ENCODE measurements at places on chromosomes 16 and 17.

GRCh38 chr16:1126044-1126443, 26.9 kb upstream of the CACNA1H start:
- H3K27ac ChIP-seq: no peak overlapping the region
- no peak overlapping the region for H3K4me3 ChIP-seq
- no peaks in the 10 kb centered on the region for H3K4me1 ChIP-seq
- H3K27me3 ChIP-seq: no peaks in the 10 kb centered on the region

DNA sequence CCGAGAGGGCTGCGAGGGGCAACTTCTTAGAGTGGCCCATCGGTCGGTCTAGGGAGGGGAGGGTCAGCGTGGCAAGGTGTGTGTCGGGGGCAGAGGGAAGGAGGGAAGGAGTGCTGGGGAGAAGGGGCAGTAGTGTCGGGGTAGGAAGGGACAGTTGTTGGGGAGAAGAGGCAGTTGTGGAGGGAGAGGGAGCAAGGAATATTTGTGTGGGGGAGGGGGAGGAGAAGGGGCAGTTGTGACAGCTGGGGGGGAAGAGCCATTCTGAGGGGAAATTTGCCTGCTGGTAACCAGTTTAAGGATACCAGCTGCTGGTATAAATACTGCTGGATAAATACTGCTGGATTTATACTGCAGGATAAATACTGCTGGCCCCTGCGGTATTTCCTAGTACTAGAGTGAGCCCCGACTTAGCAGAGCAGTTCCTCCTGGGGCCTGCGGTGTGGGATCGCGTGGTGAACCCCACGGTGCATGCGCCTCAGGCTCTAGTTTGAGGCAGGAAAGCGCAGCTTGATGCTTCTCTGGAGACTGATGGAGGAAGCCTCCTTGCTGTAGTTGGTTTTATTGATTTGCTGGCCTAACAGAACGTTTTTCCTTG, 309 bp downstream of the DNAH2 start:
- peak; percentile 44 for DNase-seq
- peaks cover 6% of the 10 kb centered on the region for H3K4me1 ChIP-seq
- peak overlapping the region; percentile 33 for H3K4me3 ChIP-seq
- no peak overlapping the region for H3K27ac ChIP-seq

DNA sequence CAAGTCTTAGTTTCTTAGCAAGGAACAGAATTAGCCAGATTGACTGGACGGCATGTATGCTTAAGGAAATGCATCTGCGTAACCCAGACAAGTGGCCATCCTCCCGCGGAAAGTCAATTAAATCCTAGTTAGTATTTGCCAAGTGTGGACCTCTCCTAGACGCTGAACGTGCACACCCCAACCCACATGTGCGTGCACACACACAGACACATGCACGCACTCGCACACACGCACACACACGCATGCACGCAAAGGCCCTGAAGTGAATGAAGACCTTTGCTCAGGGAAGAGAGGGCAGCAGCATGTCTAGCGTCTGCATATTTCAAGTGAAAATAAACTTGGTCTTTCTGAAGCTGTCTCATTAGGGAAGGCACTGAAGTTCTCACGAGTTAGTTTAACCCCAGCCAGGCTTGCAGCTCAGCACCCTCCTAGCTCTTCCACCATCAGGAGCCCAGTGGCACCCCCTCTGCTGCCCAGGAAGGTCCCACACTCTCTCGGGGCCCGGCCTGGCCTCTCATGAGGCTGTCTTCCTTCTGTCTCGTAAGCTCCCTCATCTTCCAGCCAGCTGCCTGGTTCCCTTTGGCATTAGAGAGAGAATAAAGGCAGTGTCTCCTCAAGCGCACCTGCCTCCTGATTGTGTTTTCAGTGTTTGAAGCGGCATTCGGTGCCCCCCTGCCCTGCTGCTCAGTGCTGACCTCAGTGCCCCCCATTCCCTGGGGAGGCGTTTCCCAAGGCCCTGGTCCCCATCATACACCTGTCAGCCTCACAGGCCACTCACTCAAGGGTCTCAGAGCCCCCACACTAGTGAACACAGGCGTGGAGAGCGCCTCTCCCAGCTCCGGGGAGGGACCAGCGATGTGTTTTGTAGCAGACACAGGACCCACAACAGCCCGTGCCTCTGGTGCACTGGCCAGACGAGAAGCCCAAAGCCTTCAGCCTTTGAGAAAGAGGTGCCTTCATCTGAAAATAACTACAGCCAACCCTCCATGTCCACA, 52.2 kb upstream of the CHMP6 start:
- H3K36me3 ChIP-seq: no peaks in the 10 kb centered on the region
- no peak for DNase-seq
- no peaks in the 10 kb centered on the region for H3K27me3 ChIP-seq
- no peak overlapping the region for H3K27ac ChIP-seq
- no peak overlapping the region for H3K4me3 ChIP-seq

DNA sequence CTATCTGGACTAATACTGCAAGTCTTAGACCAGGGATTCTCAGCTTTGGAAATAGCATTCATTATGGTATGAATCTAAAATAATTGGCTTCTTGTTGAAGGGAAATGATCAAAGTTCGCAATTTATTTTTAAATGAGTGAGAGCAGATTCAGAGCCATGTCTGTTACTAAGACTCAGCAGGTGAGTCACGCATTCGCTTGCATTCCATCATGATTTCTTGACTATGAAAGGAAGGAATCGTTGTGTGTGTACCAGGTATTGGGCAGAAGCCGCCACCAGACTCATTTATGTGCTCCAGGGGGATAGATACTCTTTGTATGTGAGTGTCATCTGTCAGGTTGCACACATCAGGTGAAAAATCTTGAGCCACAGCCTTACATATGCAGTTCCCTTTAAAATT, 10.8 kb downstream of the GSG1L2 start:
- H3K4me3 ChIP-seq: no peak overlapping the region
- H3K36me3 ChIP-seq: no peaks in the 10 kb centered on the region
- H3K27ac ChIP-seq: no peak overlapping the region
- no peaks in the 10 kb centered on the region for H3K4me1 ChIP-seq
- no peaks in the 10 kb centered on the region for H3K27me3 ChIP-seq
- no peak for DNase-seq

- H3K4me3 ChIP-seq: no peak overlapping the region
- H3K36me3 ChIP-seq: peaks cover 9% of the 10 kb centered on the region
- no peak for DNase-seq
- H3K4me1 ChIP-seq: peaks cover 4% of the 10 kb centered on the region
- no peak overlapping the region for H3K27ac ChIP-seq
- no peaks in the 10 kb centered on the region for H3K27me3 ChIP-seq
Measured at GRCh38 chr17:2883544-2884213, 87.4 kb downstream of the RAP1GAP2 start.

- H3K36me3 ChIP-seq: no peaks in the 10 kb centered on the region
- H3K4me3 ChIP-seq: no peak overlapping the region
- no peak overlapping the region for H3K27ac ChIP-seq
Measured at GRCh38 chr16:57740423-57741071, 5.0 kb downstream of the KATNB1 start.

DNA sequence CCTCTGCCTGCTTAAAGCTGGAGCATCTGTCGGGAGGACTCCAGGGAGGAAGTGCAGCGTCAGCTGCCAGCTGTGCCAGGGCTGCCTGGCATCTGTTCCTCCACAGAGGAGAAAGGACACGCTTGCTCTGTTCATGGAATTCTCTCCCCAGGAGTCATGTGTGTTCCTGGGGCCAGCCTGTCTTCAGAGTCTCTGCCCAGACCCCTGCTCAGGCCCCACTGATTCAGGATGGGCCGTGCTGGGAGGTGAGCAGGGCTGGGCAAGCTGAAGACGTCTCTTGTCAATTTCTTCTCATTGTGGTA, 24.2 kb downstream of the CRISPLD2 start:
- DNase-seq: peak; percentile 51
- no peaks in the 10 kb centered on the region for H3K4me1 ChIP-seq
- peaks cover 15% of the 10 kb centered on the region for H3K27me3 ChIP-seq
- no peaks in the 10 kb centered on the region for H3K36me3 ChIP-seq
- H3K27ac ChIP-seq: no peak overlapping the region
- H3K4me3 ChIP-seq: no peak overlapping the region

DNA sequence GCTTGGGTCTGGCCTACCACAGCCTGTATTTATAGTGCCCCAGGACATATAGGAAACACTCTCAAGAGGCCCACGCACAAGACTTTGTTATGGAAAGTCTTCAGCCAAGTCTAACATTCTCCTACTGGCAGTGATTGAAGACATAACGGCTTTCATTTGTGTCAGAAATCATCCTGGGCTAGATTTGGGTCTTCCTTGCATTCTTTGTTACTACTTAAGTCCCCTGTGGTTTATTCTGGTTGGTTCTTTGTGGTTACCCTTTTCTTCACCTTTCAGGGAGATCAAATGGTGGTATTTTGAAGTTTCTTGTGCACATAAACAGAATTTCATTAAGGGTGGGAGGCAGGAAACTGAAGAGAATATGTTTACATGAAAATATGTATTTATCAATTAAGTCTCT, 37.7 kb downstream of the REXO5 start:
- H3K4me1 ChIP-seq: peaks cover 11% of the 10 kb centered on the region
- no peak overlapping the region for H3K4me3 ChIP-seq
- no peaks in the 10 kb centered on the region for H3K27me3 ChIP-seq
- no peak overlapping the region for H3K27ac ChIP-seq

DNA sequence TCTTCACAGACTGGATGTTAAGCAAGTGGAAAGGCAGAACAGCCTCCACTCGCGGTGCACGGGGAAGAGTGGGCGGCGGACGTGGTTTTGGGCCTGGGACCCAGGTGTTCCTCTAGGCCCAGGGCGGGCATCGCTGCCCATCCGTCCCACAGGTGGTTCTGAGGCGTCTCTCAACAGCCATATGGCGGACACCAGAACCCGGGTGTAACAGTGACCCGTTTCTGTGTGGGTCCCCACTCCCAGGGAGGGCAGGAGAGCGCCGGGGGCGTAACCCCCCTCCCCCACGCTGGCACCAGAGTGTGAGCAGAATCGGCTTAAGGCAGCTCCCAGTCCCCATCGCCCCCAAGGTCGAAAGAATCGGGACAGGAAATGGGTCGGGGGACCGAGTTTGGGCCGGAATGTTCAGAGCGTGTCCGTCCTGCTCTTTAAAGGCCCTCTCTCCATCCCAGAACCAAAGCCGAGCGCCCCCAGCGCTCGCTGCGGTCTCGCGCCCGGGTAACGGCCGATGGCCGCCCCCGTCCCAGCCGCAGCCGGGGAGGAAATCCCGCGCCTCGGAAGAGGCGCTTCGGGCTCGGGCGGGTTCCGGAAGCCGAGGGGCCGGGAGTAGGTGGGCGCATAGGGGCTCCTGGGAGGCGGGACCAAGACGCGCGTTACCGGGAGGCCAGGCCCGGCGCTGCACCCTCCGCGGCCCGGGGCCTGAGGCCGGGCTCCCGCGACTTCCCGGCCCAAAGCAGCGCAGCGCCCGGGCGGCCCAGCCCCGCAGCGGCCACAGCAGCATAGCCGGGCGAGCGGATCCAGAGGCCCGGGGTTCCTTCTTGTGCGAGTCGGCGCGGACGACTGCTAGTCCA, at the start of gene TK2:
TK2 (minus strand) TSS at position 839 of the 848 bp plus-strand sequence; CDS start at position 778, 61 bp downstream.
- no peaks in the 10 kb centered on the region for H3K36me3 ChIP-seq
- no peak for DNase-seq

GRCh38 chr16:84618581-84619460, 943 bp upstream of the COTL1 start:
- no peak overlapping the region for H3K27ac ChIP-seq
- no peaks in the 10 kb centered on the region for H3K27me3 ChIP-seq
- no peak overlapping the region for H3K4me3 ChIP-seq
- peak; percentile 75 for DNase-seq
- H3K36me3 ChIP-seq: no peaks in the 10 kb centered on the region
- H3K4me1 ChIP-seq: peaks cover 19% of the 10 kb centered on the region

- no peak for DNase-seq
- H3K36me3 ChIP-seq: no peaks in the 10 kb centered on the region
- H3K27me3 ChIP-seq: no peaks in the 10 kb centered on the region
- H3K27ac ChIP-seq: no peak overlapping the region
- H3K4me1 ChIP-seq: no peaks in the 10 kb centered on the region
Measured at GRCh38 chr16:46777804-46778203, 29.7 kb upstream of the MYLK3 start.

GRCh38 chr17:82097919-82098168, 192 bp downstream of the FASN start:
- DNase-seq: no peak
- H3K27ac ChIP-seq: peak overlapping the region; percentile 92
- H3K4me1 ChIP-seq: peaks cover 2% of the 10 kb centered on the region
- H3K36me3 ChIP-seq: peaks cover 4% of the 10 kb centered on the region

DNA sequence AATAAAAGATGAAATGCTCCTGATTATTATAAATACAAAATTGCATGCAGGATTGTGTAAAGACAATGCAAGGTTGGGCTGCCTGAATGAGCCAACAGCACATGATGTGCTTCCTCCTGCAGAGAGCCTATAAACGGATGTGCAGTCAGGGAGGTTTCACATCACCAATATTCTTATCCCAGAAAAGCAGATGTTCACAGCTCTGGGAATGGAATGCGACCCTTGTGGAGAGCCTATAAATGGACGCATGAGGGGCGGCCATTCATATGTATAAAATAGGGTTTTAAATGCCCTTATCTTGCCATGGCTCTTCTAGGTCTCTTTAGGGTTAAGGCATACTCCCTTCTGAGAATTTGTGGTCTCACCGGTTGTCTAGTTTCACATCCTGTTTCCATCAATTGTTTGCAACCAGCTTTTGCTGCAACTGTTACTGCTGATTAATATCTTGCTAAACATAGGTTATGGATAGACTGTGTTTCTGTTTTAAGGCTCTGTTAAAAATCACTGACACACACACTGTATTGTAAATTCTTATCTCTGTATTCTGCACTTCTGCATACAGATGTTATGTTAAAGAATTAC, 31.9 kb downstream of the SLFN11 start:
- no peak overlapping the region for H3K27ac ChIP-seq
- H3K4me3 ChIP-seq: no peak overlapping the region
- no peaks in the 10 kb centered on the region for H3K4me1 ChIP-seq
- H3K36me3 ChIP-seq: no peaks in the 10 kb centered on the region
- peak; percentile 39 for DNase-seq

- DNase-seq: no peak
- H3K36me3 ChIP-seq: no peaks in the 10 kb centered on the region
- no peaks in the 10 kb centered on the region for H3K4me1 ChIP-seq
- no peak overlapping the region for H3K4me3 ChIP-seq
- H3K27me3 ChIP-seq: no peaks in the 10 kb centered on the region
Measured at GRCh38 chr17:54524501-54524900, 376.2 kb upstream of the TOM1L1 start.

GRCh38 chr16:61831351-61831917, 204.8 kb downstream of the CDH8 start:
- no peak overlapping the region for H3K27ac ChIP-seq
- no peak for DNase-seq
- H3K4me3 ChIP-seq: no peak overlapping the region
- no peaks in the 10 kb centered on the region for H3K4me1 ChIP-seq
- no peaks in the 10 kb centered on the region for H3K27me3 ChIP-seq
- H3K36me3 ChIP-seq: no peaks in the 10 kb centered on the region

- no peak for DNase-seq
- H3K27ac ChIP-seq: no peak overlapping the region
- H3K4me1 ChIP-seq: no peaks in the 10 kb centered on the region
- no peaks in the 10 kb centered on the region for H3K27me3 ChIP-seq
Measured at GRCh38 chr16:51637770-51638094, 486.7 kb upstream of the SALL1 start.

Measured in small intestine (tissue), 16 donors.